CD14-positive monocyte (primary cell): ENCODE measurements at places on chromosomes 16 and 17.

DNA sequence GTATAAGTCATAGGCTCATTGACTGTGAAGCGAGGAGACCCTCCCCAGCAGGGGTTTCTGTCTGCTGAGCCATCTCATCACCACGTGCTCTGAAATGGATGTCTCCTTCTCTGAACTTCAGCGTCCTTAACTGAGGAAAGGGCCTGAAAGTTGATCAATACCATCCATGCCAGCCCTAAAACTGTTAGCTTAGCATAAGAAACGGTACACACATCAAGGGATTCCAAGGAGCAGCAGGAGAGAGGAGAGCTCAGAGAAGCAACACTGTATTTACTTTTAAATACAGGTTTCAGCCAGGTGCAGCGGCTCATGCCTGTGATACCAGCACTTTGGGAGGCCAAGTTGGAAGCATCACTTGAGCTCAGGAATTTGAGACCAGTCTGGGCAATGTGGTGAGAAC lies 248.9 kb upstream of the TNRC6C start:
- no peak for DNase-seq

DNA sequence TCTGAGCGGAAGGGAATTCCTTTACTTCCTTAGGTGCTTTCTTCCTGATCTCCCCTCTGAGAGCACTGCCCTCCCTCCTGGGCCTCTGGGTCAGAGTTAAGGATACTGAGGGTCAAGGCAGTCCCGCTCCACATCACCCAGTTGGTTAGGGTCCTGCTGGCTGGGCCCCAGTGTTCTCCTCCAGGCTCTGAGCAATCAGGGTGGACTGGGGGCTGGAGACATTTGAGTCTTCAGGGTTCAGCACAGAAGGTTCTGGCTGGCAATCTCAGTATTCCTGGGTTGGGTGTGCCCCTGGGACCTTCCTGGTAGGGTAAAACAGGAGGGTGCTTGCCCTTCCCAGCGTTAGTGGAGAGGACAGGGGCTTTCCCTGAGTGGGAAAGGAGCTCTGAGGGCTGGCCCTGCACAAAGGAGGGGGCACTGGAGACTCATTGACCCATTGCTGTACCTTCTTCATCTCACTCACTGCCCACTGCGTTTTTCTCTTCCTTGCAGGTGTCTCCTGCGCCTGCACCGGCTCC lies 448 bp downstream of the MT1M start:
- no peak for DNase-seq

GRCh38 chr17:29444589-29444988 lies 54.4 kb downstream of the TAOK1 start:
- no peak for DNase-seq

GRCh38 chr17:17089796-17090641 lies 47.8 kb downstream of the MPRIP start:
- DNase-seq = no peak

GRCh38 chr16:72739577-72739976 lies 308.4 kb downstream of the ZFHX3 start:
- DNase-seq = no peak

DNA sequence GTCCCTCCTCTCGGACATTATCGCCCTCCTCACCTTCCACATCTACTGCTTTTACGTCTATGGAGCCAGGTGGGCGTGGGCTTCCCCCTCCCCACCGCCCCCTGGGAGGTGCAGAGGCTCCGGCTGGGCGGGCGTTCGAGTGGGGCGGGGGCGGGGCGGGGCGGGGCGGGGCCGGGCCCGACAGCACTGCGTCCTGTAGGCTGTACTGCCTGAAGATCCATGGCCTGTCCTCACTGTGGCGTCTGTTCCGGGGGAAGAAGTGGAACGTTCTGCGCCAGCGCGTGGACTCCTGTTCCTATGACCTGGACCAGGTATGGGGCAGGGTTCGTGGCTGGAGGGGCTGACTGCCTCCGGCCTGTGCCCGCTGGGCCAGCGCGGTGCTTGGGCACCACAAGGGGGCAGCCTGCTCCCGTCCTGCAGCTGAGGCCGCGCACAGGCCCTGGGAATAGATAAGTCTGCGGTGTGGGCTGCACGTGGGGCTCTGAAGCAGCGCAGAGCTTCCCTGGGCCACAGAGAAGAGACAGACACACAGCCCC lies 9.2 kb downstream of the PIGQ start:
- DNase-seq = peak; percentile 66

DNA sequence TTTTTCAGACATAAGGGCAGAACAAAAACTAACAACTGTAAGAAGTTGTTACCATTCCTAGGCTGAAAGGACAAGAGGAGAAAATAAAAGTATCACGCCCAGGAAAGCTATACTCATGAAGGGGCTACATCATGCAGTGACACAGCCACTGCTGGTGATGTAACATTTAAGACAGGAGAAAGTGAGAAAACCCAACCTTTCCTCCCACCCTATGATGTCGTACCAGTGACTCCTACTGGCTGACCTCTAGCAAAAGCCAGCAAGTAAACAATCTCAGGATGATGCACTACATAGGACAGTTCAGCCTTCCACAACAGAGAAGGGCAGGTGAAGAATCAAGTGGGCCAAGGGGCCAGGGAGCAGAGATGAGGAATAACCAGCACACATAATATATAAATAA lies 14.0 kb upstream of the OR1E2 start:
- DNase-seq = peak; percentile 39

GRCh38 chr17:38511150-38512108 lies 83.2 kb downstream of the ARHGAP23 start:
- no peak for DNase-seq

DNA sequence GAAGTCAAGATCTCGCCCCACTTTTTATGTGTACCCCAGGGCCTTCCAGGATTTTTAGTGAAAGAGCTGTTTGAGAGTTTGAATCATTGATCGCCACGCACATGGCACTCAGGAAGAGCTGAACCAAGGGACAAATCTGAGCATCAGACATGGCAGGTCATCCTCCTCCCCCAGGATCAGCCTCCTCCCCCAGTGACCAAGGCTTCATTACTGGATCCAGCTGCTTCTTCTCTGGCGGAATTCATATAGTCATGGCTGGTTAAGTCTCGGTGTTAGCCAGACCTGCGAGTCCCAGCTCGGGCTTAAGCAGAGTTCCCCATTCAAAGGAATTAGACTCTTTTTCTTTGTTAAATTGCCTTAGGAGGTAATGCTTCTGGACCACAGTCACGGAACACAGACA lies 32.5 kb downstream of the CDRT4 start:
- DNase-seq = no peak

GRCh38 chr17:300881-301280 lies 51.7 kb downstream of the RPH3AL start:
- no peak for DNase-seq

DNA sequence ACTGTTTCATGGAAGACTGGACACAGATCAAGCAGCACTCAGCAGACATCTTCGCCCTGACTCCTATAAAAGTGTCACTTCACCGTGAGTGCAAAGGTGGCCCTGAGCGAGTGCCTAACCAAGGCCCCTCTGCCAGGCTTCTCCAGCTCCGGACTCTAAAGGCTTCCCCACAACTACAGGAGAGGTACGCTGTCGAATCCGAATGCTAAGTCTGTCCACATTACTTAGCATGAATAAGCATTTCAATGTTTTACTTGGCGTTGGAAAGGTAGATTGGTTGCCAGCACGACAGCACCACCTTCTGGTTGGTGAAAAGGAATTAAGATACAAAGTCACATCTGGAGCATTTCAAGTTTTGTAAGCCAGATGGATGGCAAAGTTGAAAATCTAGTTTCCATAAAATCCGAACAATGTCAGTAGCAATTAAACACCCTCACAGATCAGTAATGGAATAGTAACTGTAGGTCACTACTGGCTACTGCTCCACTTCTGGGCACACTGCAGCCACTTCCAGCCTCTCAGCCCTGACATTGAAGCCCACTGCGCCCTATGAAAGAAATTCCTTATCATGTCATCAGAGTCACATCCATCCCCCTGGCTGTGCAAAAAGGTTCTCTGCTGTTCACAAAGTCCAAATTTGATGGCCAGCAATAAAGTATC lies 100.9 kb downstream of the PARN start:
- peak; percentile 60 for DNase-seq
